NCI-H226 (cell line): ENCODE measurements at places on chromosomes 4 and X.

DNA sequence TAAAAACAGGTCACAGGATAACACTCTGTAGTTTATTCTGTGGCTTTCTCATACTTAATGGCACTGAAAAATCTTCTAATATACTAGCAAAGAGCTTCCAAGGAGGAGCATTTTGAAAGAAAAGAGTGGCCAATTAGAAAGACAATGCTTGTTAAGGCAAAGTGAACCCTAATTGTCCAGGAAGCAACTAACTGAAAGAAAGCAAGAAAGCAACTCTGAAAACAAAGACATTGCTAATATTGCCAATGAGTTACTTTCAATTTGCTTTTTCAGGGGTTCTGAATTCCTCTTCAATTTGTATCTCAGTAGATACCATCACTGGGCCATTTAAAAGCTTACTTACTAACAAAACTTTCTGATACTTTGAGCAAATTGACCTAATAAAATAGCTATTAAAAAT is 78.5 kb upstream of the MTNR1A start:
- DNase-seq: no peak

- DNase-seq: no peak
Observed at GRCh38 chr4:38461342-38461741, 202.7 kb upstream of the KLF3 start.

DNA sequence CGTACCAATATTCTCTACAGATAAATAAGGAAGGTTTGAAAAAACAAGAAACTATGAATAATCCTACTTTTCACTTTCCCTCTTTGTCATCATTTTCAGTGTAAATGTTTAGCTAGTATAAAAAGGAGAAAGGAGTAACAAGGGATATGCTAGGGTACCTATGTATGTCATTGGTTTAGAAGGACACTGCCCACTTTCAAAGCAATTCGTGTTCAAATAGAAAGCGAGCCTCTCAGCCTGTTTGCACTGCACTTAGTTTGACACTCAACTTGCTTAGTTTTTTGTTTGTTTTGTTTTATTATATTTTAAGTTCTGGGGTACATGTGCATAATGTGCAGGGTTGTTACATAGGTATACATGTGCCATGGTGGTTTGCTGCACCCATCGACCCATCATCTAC is 21.6 kb upstream of the RXFP1 start:
- DNase-seq: no peak

DNA sequence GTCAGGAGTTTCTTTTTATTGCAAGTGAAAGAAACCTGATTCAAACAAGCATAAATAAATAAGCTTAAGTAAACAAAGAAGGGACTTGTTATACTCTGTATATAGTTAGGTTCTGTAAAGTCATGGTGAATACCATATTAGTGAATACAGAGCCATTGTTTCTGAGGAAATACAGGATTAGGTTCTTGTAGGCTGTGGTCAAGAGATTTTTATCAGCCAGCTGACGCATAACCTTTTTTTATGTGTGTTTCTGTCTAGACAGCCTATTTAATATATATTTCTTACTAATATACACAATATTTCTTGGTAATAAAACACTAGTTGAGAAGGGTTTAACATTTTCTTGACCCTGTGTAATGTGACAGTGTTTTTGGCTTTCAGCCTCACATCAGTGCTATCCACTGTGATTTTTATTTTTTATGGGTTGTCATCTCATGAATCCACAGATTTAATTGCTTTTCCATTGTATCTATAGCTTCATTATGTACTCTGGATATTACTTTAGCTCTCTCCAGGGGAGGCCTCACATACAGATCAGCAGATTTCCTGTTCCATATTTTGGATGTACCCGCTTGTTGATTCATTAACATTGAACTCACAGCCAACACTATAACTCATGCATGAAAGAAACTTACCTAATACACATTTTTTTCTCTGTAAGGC is 8.0 kb downstream of the HERC3 start:
- no peak for DNase-seq

DNA sequence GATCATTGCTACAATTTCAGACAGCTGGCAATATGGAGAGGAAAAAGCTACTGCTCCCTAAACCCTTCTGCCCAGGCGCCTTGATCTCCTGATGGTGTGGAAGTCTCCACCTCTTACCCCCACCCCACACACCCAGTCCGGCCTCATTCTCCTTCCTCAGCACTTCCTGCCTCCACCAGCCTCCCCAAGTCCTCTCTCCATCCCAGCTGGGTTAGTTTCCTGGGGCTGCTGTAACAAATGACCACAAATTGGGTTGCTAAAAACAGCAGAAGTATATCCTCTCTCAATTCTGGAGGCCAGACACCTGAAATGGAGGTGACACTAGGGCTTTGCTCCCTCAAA is 1.1 kb upstream of the CCNQ start:
- no peak for DNase-seq
